ENCODE measurements at places on chromosomes 7 and 10. TPM values are rescaled to one million over a fixed set of nuclear protein-coding genes. Genes with fewer than 3 reads are reported as not detected.

Gene MLXIPL
- not detected for total RNA-seq

Gene GDF10
- total RNA-seq = under 0.01 TPM

Gene BEND7
- total RNA-seq = 9.3 TPM

Gene TAS2R41
- not detected for total RNA-seq

Gene SH2B2
- 0.52 TPM for total RNA-seq

Gene CPN1
- total RNA-seq = not detected

Gene IFIT1B
- total RNA-seq = not detected

Gene CPEB3
- 1.6 TPM for total RNA-seq

Gene SLC18A3
- total RNA-seq = not detected

Gene ZNF117
- total RNA-seq = 4.0 TPM

Gene FAM25G
- total RNA-seq = not detected

Gene PNLIPRP3
- total RNA-seq = not detected

Gene CALHM1
- not detected for total RNA-seq

Gene CTAGE8
- total RNA-seq = not detected

Gene CXCL12
- total RNA-seq = 1.4 TPM

Gene PON1
- not detected for total RNA-seq

Gene ATG9B
- total RNA-seq = under 0.01 TPM

Gene GPR85
- 0.11 TPM for total RNA-seq

Gene MYO3A
- total RNA-seq = not detected

Gene STRIP2
- total RNA-seq = 2.4 TPM

Gene OPN1SW
- total RNA-seq = not detected

Gene ZNF239
- total RNA-seq = 0.17 TPM

Gene CLDN4
- under 0.01 TPM for total RNA-seq

Gene PIP
- not detected for total RNA-seq

Gene RALA
- 23.3 TPM for total RNA-seq

Gene CPA2
- not detected for total RNA-seq

Gene ADRA2A
- under 0.01 TPM for total RNA-seq

Gene PTPRN2
- 2.7 TPM for total RNA-seq

Gene PDGFA
- 97.9 TPM for total RNA-seq

Gene ICA1
- 44.1 TPM for total RNA-seq

Gene PRLHR
- total RNA-seq = not detected

Gene KLF14
- total RNA-seq = not detected

Gene SPDYE16
- not detected for total RNA-seq

Data from dermis lymphatic vessel endothelial cell (primary cell).